NCI-H526 (cell line): ENCODE measurements at places on chromosomes 2 and 18.

DNA sequence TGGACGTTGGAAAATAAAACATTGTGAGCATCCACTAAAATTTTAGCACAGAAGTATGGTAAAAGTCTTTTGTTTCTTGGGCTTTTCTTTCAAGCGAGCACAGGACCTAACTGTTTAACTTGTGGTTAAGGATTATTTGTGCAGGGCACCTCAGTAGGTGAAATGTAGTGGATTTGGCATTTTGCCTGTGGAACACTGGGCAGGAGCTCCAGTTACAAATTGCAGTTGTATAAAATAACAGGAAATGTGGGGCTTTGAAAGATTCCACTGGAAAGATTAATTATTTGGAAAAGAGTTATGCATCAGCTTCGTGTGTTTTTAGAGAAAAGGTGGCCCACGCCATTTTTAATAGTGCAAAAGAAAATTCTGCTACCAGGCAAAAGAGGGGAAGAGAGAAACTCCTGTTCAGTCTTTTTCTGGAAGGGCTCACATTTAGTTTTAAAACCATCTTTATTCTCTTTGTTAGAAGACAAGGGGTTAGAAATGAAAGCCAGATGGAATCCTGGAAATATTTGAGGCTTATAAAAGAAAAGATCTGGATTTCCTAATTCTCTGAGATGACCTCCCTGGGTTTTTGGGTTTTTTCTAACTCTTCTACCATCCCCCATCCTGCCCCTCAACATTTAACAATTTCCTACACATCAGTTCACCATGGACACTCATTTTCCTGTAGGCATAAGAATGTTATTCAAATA lies 144.3 kb upstream of the SERTAD2 start:
- no peak for DNase-seq

GRCh38 chr2:68428746-68429145 lies 38.3 kb downstream of the FBXO48 start:
- DNase-seq, result no peak

DNA sequence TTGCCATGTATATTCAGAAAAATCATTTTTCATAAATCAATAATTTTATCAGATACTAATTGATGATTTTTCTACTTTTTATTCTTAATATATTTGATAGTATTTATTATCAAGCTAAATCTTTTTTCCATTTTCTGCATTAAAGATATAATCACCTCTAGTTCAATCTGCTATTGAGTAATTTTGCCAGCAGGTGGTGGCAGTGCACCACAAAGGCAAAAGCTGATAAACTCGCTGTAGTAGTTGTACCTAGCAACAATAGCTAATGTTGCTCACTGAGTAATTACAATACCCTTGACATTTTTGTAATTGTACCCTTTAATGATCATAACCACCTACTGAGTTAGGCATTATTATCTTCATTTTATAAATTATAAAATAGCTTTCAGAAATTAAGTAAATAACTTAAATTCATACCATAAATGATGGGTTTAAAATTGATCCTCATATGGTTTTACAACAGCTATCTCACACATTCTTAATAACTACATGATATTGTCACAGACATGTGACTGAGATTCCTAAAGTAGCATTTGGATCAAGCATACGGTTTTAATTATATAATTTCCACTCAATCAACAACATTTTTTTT lies 52.0 kb upstream of the CALCRL start:
- peak; percentile 73 for DNase-seq

DNA sequence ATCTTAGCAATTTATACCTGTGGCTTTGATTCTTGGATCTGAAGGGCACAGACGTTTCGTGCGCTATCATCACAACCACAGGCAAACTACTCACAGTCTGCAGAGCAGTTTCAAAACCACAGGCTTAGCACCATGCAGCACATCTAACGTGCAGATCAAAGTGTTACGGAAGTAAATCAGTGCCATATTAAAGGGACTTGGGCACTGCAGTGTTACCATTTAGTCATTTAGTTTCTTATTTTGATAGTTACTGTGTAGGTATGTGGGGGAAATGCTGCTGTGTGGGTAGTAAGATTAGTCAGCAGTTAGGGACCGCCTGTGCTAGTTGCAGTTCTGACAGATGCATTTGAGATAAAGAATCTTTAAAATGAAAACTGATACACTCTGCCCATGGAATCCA lies 384.0 kb downstream of the NBAS start:
- DNase-seq, result no peak

GRCh38 chr2:3396920-3397559 lies 17.5 kb downstream of the TRAPPC12 start:
- no peak for DNase-seq

GRCh38 chr18:47150824-47151366 lies 595 bp upstream of the HDHD2 start:
- peak; percentile 16 for DNase-seq

GRCh38 chr2:211942153-211942552 lies 596.4 kb downstream of the ERBB4 start:
- no peak for DNase-seq

DNA sequence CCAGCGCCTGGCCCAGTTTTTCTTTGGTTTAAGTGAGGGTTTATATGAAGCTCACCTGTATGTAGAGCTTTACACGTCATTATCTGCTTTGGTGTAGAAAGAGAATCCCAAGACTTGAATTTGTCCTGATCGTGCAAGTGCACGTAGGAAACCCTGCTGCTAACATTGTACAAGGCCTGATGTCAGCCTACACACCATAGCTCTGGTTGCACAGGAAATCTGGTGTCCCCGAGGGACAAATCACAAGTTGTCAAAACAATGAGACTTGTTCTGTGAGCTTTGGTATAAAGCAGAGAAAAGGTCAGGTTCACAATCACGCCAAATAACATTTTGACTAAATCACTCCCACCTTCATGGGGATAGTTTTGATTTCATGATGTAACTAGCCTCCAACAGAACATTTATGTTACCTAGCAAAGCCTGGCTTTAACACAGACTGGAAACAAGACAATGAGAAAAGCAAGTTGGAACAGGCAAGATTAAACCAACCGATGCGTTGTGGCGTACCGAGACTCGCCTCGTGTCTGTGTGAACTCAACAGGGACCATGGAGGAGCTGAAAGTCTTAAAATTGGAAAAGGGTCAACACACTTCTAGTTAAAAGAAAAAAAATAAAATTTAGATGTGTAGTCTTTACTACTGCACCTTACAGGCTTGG lies 41.4 kb downstream of the ZAP70 start:
- no peak for DNase-seq

- peak; percentile 10 for DNase-seq
These were observed 41.3 kb downstream of the HDLBP start for GRCh38 chr2:241274127-241274526.

- no peak for DNase-seq
These were observed 47.3 kb downstream of the TRABD2A start for GRCh38 chr2:84833481-84834150.

DNA sequence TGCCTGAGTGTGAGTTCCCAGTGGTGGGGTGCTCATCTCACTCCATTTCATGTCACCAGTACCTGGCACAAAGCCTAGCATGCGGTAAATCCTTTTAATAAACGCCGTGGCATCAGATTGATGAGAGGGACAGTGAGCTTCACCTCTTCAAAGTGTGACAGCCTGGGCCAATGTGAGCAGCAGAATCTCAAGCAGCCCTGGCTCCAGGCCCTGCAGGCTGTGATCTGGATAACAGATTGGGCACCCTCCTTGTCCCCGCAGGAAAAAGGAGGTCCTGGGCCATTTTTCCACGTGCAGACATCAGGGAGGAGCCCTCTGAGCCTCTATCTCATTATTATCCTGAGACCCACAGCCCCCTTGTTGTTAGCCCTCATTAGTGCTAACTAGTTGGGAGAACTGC lies 34.8 kb downstream of the TET3 start:
- DNase-seq, result no peak

DNA sequence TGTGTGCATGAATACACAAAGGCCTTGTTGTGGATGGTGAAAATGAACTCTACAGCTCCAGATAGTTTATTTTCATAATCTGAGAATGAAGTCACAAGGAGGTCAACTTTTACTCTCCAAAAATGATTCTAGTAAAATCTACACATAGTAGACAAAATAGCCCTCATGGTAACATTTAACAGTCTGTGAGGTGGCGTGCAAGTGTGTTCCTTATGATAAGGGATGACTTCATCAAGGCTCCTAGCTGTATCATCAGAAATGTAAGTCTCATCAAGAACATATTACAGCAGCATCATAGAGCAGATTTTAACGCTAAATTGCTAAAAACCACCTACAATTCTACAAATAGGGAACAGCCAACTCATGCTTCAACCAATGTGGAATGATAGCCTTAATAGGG lies 72.3 kb upstream of the RIOK3 start:
- DNase-seq, result no peak

DNA sequence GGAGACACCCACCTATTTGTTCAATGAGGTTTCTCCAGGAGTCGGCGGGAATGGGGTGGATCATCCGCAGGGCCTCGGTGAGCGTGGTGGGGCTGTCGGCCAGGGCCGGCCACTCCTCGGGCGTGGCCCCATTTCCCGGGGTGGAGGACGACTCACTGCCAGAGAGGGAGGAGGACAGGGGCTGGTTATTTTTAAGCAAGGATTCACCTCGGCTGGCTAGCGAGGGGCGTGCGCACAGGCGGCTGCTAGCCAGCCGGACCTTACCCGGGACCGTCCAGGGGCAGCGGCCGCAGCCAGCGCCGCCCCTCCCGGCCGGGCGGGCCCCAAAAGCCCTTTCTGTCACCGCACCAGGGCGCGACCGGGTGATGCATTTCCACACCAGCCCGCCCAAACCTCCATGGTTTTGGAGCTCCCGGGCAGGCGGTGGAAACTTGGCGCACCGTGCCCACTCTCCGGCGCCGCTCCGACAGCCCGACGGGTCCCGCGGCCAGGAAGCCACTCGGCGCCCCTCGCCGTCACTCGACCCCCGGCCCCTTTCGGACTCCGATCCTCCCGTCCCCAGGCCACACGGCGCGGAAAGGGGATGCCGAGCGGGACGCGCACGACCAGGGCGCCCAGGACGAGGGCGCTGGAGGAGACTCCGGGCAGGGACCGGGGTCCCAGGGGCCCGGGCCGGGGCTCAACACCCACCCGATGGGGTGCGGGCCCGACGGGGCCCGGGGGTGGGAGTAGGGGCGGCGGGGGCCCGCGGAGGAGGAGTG lies 57.1 kb downstream of the SNORC start:
- DNase-seq, result no peak

GRCh38 chr18:34647251-34647650 lies 62.8 kb upstream of the DTNA start:
- DNase-seq, result peak; percentile 9

DNA sequence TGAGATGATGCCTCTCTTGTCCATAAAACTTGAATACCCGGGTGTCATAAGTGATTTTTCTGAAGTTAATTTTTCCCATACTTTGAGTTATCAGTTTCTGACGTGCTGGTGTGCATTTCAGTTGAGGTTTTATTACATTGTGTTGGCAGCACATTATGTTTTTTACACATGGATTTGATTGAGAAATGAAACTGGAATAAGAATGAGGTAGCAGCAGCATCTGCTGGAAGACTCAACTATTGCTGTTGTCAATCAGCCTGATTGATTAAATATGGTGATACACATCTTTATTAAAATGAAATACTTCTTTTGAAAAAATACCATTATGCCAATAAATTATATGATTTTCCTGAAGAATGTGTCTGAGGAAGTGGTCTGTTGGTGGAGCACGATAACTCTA lies 60.5 kb downstream of the INSIG2 start:
- no peak for DNase-seq

GRCh38 chr2:42585779-42586178 lies 17.3 kb downstream of the MTA3 start:
- no peak for DNase-seq

- DNase-seq, result no peak
These were observed 20.9 kb upstream of the CCBE1 start for GRCh38 chr18:59718108-59718463.

GRCh38 chr2:11236335-11236734 lies 81.1 kb downstream of the SLC66A3 start:
- no peak for DNase-seq

GRCh38 chr2:209311948-209312347 lies 111.9 kb upstream of the MAP2 start:
- DNase-seq, result no peak

DNA sequence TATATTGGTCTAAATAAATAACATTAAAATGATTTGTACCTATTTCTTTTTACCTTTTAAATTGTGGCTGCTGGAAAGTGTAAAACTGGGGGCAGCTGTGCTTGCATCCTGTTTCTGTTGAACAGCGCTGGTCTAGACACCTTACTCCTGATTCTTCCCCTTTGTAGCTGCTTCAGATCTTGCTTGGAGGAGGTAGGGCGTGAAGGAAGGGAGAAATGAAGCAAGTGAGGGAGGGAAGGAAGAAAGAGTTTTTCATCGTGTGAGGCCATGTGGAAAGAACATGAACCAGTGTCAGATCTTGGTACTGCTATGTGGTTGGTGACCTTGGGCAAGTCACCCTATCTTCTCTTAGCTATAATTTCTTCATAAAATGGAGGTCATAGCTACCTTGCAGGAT lies 89.0 kb upstream of the SEC11C start:
- no peak for DNase-seq

- DNase-seq, result no peak
These were observed 849.1 kb upstream of the POU3F3 start for GRCh38 chr2:104004821-104005220.

DNA sequence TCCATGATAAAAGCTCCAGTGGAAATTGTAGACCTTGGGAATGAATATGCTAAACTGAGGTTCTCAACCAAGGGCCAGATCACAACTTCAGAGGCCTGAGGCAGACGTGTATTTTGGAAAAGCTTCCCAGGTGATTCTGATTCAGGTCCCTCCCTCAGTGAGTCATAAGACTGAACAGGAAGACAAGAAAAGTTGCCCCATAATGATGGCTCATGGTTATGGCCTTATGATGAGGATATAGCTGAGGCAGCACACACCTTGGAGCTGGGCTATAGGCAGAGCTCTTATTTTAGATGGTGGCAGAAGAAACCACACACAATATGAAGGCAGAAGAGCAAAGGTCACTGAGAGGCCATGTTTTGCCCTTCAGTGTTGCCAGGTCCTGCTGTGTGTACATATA lies 9.6 kb downstream of the ANTXR1 start:
- no peak for DNase-seq

DNA sequence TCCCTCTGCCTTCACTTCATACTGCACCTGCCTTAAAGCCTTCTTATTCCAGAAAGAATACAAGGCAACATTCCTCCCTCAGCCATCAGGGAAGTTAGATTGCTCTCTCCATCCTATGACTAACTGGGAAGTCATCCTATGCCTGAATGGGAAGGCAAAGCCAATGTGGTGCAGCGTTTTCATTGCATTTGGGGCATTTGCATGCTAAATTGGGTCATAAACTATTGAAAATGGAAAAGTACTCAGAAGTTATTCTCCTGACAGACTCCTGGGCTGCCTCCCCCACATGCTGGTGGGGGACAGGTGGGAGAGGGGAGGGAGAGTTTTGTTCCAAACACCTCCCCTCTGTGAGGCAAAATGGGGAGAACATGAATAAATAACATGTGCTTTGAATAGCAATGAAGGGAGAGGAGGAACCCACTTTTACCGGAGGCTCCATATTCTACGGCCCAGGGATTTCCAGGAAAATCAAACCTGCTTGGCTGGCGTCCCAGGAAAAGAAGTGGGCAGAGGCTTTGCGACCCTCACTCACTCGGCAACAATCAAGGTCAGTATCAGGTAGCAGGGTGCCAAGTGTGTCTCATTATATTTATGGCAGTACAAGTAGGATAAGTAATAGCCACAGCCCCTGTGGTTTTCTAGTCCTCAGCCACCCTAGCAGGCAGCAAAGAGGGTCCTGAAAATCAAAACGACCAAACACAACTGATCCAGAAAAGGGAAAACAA lies 84.1 kb downstream of the BOD1L2 start:
- peak; percentile 19 for DNase-seq

- no peak for DNase-seq
These were observed 1567.5 kb upstream of the LRRTM1 start for GRCh38 chr2:81872006-81872405.

GRCh38 chr2:240418311-240418710 lies 17.2 kb upstream of the GPC1 start:
- DNase-seq, result no peak

GRCh38 chr2:152583512-152584229 lies 133.6 kb downstream of the PRPF40A start:
- DNase-seq, result no peak
